ENCODE measurements at places on chromosomes 5 and 9.

DNA sequence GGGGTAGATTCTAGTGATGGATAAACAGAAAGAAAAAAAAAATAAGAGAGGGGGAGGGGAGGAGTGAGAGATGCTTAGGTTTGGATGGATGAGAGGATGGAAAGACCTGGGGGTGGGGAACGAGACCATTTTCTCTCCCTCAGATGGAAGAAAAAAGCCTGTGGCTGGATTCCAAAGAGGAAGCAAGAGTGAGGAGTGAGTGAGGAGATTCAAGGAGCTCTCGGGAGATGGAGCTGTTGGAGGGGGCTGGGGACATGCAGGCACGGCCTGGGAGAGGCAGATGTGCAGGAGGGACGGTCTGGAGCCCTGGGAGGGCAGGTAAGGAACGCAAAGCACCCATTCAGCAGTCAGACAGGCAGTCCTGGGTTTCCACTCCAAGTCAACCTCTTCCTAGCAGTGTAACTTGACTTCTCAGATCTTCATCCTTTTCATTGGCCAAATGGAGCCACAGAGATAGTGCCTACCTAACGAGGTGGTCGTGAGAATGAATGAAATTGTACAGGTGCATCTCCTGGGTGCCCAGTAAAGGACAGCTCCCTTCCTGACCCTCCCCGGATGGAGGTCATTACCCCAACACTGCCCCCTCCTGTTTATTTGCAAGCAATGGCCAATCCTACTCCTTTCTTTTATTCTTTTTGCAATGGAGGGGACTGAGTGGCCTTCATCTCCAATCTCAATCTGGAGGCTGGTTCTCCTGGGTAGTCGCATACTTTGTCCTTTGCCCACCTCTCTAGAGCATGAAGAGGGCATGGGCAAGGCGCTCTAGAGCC is 52.2 kb downstream of the PCDH1 start:
- no peak for DNase-seq
- no peaks in the 10 kb centered on the region for H3K4me1 ChIP-seq
- peaks cover 2% of the 10 kb centered on the region for H3K27me3 ChIP-seq
- H3K4me3 ChIP-seq: no peak overlapping the region

DNA sequence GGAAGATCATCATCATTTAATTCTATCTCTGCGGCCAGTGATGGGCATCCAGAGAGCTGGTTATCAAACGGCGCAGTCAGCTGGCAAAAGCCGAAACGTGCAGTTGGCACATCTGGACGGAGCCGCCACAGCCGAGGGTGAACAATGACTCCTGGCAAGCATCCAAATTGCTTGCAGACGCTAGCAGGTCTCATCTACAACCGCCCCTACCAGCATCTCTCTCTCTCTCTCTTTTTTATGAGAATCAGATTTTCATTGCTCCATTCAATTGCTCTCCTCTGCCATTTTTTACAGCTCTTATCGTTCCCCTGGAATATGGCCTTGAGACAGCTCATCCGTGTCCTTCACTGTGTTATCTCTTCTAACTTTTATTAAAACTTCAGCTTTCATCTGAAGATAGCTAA is 165.2 kb downstream of the MAPKAP1 start:
- H3K4me1 ChIP-seq: no peaks in the 10 kb centered on the region
- H3K27me3 ChIP-seq: no peaks in the 10 kb centered on the region
- H3K4me3 ChIP-seq: no peak overlapping the region
- peaks cover 10% of the 10 kb centered on the region for H3K36me3 ChIP-seq

DNA sequence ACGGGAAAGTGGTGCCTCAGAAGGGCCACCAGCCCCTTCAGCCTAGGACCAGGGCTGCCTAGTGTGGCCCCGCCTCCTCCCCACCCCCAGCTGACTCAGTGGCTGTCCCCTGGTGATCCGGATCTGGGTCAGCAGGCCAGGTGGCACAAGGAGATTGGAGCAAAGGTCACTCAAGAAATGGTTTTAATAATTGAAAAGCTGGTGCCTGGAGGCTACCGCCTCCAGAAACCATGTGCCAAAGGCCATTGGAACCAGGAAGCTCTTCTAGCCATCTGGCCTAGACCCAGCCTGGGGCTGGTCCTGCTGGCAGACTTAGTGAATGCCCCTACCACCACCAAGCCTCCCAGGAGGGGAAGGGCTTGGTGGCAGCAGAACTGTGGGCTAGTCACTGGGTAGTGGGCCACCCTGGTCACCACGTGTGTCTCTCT is 1.5 kb downstream of the ST6GALNAC4 start:
- no peaks in the 10 kb centered on the region for H3K27me3 ChIP-seq
- peaks cover 7% of the 10 kb centered on the region for H3K36me3 ChIP-seq
- peak overlapping the region; percentile 66 for H3K27ac ChIP-seq

- no peaks in the 10 kb centered on the region for H3K4me1 ChIP-seq
- H3K27ac ChIP-seq: no peak overlapping the region
- no peak overlapping the region for H3K4me3 ChIP-seq
- DNase-seq: no peak
Measured at GRCh38 chr5:33565324-33565723, 124.6 kb downstream of the TARS1 start.

DNA sequence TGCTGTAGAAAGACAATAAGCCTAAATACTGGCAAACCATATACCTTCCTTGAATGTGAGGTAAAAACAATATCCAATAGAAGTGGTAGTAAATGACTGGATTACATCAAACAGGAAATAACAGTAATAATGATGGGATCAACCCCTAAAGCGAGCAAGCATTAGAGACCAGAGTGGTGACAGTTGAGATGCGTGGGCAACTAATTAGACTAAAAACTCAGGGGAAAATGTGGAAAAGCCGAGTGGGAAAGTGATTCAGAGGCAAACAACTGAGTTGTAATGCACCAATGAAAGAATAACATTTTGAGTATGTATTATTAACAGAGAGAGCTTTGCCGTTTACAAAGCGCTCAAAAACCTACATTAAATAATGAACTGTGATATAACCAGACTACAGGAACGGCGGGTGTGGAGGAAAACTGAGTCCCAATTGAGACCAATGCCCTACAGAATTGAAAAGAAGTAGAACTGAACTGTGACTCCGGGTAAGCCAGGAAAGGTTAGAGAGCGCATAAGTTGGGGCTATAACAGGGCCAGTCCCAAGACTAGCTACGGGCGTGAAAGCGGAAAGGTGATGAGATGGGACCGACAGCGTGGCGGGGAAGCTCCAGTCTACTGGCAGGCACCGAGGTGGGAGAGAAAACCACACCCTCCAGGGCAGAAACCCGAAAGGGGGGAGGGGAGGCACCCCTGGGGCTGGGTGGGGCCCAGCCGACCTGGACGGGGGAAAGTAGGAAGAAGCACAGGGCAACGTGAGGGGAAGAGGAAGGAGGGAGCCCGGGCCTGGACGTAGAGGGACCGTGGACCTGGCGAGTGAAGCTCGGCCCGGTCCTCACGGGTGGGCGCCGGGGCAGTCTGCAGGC is 592 bp downstream of the UBAP2 start:
- no peaks in the 10 kb centered on the region for H3K27me3 ChIP-seq
- H3K36me3 ChIP-seq: no peaks in the 10 kb centered on the region
- H3K4me1 ChIP-seq: peaks cover 27% of the 10 kb centered on the region
- peak overlapping the region; percentile 94 for H3K4me3 ChIP-seq

Data from CD4-positive, CD25-positive, alpha-beta regulatory T cell (primary cell).